ENCODE measurements at places on chromosomes 1 and 21. TPM values are rescaled to one million over a fixed set of nuclear protein-coding genes. Genes with fewer than 3 reads are reported as not detected.
A peak's percentile ranks its signal among the peaks of the same experiment; 100 is the strongest.

GRCh38 chr1:67236277-67236676 lies 70.0 kb downstream of the IL23R start:
- DNase-seq = no peak

GRCh38 chr1:197725044-197725443 lies 50.2 kb downstream of the DENND1B start:
- peak; percentile 29 for DNase-seq

- peak; percentile 22 for DNase-seq
Measured at GRCh38 chr1:195766709-195767108, 841.5 kb downstream of the KCNT2 start.

- DNase-seq = no peak
Measured at GRCh38 chr1:204327359-204327758, 32.4 kb downstream of the PLEKHA6 start.

- DNase-seq = peak; percentile 79
Measured at GRCh38 chr1:33384040-33384812, 46.7 kb downstream of the PHC2 start.

- DNase-seq = no peak
Measured at GRCh38 chr1:152462636-152463035, 48.0 kb upstream of the LCE5A start.

- no peak for DNase-seq
Measured at GRCh38 chr1:94686882-94687281, 133.3 kb upstream of the SLC44A3 start.

DNA sequence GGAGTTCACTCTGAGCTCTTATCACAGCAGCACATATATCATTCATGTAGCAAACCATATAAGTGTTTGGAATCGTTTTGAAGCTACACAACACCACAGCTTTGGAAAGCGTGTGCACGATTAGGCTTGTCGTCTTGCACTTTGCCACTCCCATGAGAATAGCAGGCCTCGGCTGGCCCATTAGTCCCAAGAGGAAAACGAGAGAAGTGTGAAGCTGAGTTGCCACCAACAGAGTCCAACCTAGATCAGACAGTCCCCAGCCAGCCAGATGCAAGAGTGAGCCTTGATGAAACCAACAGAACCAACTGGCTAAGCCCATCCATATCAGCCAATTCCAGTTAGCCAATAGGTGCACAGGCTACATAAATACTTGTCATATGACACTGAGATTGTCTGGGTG lies 238.4 kb downstream of the C1orf94 start:
- DNase-seq = no peak

- no peak for DNase-seq
Measured at GRCh38 chr1:220528679-220529501, 954 bp downstream of the MARK1 start.

DNA sequence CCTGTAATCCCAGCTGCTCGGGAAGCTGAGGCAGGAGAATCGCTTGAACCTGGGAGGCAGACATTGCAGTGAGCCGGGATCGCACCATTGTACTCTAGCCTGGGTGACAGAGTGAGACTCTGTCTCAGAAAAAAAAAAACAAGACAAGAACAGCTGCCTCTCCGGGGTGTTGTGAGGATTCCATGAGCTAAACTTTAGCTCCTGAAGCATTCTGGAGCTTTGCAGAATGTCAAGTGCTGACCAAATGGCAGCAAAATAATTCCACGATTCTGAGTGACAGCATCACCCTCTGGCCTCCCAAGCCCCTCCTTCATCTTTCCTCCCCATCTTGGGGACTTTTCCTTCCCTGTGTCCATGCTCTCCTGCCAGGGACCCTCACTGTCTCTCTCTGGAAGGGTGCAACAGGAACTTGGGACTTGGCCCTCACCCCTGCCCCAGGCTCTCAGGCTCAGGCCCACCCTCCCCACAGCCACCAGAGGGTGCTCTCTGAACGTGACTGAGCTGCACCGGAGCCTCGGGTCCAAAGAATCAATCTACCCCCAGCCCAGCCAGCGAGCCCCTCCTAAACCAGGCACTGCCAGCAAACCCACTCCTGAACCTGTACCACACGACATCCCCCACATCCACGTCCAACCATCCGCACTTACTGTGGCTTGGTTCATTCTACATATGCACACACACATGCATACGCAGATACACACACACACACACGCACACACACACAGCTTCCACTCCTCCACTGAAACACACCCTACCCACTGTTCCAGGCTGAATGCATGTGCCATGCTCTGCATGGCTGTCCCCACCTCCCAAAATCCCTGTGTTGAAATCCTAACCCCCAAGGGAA lies 45.7 kb downstream of the ACOT7 start:
- DNase-seq = no peak

GRCh38 chr21:41786509-41786987 lies 19.7 kb upstream of the RIPK4 start:
- peak; percentile 98 for DNase-seq

GRCh38 chr21:39319251-39319756 lies 5.9 kb upstream of the BRWD1 start:
- DNase-seq = no peak

DNA sequence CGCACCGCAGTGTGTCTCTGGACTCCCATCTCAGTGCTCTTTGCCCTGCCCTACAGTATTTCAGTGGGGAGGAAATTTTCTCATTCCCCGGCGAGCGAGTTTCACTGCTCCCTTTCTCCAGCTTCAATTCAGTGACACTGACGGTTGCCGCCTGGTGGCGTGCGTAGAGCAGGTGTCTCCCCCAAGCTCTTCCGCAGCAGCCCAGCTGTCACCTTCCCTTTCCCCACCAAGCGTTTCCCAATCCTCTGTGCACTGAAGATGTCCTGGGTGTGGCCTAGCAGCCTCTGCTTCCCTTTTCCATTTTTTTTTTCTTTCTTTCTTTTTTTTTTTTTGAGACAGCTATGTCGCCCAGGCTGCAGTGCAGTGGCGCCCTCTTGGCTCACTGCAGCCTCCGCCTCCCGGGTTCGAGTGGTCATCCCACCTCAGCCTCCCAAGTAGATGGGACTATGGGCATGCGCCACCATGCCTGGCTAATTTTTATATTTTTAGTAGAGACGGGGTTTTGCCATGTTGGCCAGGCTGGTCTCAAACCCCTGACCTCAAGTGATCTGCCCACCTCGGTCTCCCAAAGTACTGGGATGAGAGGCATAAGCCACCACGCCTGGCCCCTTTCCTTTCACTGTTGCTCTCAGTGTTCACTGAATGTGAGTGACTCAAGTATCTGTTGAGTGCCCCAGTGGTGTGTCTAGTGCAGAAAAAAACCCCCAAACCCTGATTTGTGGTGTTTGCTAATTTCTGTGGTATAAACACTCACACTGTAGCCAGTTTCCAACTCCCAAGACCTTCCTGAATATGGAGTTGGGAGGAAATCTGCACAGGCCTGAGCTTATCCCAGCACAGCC lies 30.1 kb downstream of the TNFRSF1B start:
- DNase-seq = no peak

DNA sequence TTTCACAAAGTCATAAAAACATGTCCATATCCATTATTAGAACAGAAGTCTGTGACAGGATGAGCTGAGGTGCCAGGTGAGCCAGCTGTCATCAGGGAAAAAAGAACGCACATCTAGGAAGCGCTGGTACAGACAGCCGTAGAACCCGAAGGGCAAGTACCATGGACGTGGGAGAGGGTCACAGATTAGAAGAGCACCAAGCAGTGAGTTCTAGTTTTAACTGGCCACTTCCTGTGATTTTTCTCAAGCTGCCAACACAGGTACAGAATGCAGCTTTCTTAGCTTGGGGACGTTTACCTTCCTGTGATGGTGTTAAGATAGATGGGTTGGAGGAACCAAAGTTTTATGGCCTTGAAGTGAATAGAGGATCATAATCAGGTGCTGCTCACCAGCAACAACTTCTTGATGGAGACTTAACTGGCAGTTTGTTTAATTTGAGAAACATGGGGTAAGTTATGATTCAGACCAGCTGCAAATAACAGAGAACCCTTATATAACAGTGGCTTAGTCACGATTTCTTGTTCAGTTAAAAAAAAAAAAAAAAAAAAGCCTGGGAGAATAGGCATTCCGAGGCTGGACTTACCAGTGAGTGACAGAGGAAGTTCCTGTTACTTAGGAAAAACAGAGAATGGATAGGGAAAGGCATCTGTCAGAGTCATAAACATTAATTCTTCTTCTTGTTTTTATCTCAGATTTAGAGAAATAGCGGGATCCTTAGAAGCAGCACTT lies 30.9 kb downstream of the AGT start:
- DNase-seq = peak; percentile 50

DNA sequence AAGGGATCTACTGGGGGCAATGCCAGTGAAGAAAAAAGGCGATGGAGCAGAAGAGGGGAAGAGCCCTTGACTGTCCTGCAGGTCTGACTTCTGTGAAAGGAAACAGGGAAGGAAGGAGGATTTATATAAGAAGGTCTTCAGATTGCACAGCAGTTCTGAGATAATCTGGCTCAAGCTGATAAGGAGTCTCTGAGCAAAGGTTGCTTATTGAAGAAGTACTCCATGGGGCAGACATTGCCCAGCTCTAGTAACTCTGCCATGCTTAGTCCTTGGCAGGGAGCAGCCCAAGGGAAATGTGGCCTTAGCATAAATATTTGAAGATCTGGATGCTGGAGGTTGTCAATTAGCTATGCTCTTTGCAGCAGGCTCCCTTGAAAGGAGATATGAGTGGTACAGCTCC lies 15.9 kb upstream of the TTF2 start:
- no peak for DNase-seq

DNA sequence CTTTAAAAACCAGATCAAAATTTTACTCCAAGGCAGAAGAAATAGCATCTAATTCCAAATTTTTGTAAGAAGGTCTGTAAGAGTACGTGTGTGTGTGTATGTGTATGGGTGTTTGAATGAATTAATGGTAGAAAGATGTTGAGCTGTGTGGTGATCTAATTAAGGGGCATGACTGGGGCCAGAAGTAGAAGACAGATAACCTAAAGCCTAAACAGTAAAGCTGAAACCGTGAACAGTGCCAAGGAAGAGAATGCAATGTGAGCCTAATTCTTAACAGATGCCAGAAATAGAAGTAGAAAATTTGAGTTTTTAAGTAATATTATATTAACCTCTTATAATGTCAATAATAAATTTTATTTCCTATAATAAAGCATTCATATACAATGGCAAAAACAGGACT lies 38.2 kb downstream of the BRINP3 start:
- no peak for DNase-seq

DNA sequence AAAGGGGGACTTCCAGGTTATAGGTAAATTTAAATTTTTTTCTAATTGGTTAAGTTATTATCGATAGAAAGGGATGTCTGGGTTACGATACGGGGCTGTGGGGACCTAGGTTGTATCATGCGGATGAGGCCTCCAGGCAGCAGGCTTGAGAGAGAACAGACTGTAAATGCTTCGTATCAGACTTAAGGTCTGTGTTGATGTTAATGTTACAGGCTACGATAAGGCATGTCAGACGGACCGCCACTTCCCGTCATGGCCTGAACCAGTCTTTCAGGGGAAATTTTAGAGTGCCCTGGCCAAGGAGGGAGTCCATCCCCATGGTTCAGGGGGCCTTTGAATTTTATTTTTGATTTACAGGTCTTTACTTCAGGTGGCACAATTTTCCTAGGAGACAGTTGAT lies 16.7 kb downstream of the ABCG1 start:
- no peak for DNase-seq

DNA sequence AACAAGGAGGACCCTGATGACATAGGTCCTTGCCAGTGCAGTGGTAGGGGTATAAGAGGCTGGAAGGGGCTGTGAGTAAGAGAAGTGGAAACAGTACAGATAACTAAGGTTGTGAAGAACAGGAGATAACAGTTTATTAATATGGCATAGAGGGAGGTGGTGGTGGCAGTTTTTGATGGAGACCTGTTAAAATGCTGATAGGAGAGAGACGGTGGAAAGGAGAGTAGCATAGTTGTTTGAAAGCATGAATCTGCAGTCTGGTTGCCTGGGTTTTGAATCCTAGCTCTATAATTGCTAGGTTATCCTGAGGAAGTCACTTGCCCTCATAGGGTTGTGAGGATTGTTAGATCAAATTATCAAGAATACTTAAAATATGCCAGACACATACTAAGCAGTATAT lies 19.4 kb downstream of the LRRC41 start:
- no peak for DNase-seq

- DNase-seq = no peak
Measured at GRCh38 chr1:113965703-113966412, 13.4 kb upstream of the OLFML3 start.

DNA sequence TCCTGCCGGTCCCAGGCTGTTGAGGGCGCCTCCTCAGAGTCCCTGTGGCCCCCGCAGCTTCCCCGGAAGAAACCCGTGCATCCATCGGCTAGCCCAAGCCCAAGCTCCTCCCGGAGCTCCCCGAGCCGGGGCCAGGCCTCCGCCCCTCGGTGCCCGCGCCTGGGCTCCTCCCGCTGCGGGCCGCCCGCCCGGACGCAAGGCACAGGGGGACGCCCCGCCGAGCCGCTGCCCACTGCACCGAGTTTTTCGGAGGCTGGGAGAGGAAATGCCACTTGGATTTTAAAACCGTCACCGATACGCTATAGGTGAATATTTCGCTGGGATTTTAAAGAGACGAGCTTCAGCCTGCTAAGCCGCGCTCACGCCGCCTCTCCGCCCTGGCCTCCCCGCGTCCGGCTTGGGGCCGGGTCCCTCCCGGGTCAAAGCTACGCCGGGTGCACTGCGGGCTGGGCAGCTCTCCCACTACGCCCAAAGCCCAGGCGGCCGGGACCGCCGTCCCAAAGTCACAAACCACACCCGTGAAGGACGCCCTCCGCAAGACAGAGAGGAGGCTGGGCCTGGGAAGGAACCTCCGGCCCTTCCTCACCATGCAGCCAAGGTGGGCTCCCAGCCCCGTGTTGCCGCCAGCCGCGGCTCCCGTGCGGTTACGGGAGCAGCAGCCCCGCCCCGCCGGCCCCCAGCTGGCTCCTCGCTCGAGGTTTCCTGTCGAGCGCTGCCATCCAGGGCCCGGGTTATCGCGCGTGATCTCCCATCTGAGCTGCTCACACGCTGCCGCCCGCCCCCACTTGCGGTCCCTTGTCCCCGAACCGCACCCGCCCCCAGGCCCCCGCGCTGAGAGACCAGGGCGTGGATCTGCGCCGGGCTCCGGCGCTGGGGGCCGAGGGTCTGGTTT lies 63.2 kb downstream of the CD247 start:
- no peak for DNase-seq

DNA sequence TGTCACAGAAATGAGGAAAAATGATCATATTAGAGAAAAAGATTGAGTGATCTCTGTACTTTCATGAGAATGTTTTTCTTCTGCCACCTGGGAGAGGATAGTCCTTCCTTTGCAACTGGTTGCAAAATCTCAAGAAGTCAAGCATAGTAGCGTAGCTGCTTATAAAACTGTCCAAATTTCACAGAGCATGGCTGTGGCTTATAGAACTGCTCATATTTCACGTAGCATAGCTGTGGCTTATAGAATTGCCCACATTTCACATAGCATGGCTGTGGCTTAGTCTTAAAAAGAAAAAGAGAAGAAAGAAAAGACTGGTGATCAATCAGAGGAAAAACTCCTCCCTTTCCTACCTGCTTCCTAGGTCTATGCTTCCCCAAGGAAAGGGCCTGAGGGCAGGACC lies 329.5 kb downstream of the SIPA1L2 start:
- no peak for DNase-seq

GRCh38 chr1:84289169-84289785 lies 12.2 kb upstream of the SAMD13 start:
- no peak for DNase-seq

Gene ATPAF1
- 36.8 TPM for total RNA-seq

Gene CASQ1
- total RNA-seq = not detected

Gene RHBG
- not detected for total RNA-seq

Gene SRSF4
- total RNA-seq = 46.8 TPM

Gene PCAT6
- total RNA-seq = 0.40 TPM

Gene PGD
- total RNA-seq = 80.4 TPM

Gene ZNF687
- total RNA-seq = 32.3 TPM

Gene LCE1A
- total RNA-seq = not detected

Gene HES3
- total RNA-seq = not detected

Gene OR2L2
- not detected for total RNA-seq
